ENCODE measurements at places on chromosomes 7 and 10.

DNA sequence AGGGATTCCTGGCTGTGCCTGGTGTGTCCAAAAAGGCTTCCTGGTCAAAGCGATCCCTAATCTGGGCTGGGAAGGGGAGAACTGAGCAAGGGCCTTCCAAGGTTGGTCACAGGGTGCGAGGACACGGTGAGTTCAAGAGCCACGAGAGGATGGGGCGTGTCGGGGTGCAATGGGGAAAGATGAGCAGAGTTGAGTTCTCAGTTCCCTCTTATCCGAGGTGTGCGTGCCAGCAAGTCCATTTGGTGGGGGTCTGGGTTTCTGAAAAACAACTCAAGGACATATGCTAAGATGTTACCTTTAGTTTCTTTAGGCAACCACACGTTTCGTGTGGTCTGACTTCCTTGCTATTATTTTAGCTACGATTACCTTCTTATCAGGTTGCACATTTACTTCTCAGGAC lies 1.3 kb downstream of the ZNF775 start:
- no peak for DNase-seq

GRCh38 chr10:83289373-83289772 lies 849.9 kb upstream of the GHITM start:
- no peak for DNase-seq

- DNase-seq = no peak
Observed at GRCh38 chr10:97612386-97612785, 20.9 kb downstream of the MORN4 start.

- no peak for DNase-seq
Observed at GRCh38 chr10:96509017-96509641, 4.6 kb downstream of the TLL2 start.

DNA sequence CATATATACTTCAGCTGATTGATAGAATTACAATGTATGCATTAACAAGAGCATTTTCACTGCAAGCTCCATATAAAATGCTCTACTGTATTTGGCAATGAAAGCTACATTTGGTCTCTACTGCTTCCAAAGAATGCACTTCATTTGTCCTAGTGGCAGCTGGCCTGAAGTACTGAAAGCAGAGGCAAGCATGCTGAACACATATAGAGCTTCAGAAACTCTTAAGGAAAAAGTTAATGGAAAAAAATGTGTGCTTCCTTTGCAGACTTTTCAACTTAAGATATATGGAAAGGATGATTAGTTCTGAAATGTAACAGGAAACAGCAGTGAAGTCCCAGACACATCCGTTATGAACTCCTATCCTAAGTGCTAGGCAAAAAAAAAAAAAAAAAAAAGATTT lies 537.1 kb upstream of the POM121L12 start:
- DNase-seq = no peak

- DNase-seq = no peak
Observed at GRCh38 chr10:127150136-127150535, 46.3 kb downstream of the INSYN2A start.

GRCh38 chr10:124629415-124629814 lies 114.8 kb downstream of the FAM53B start:
- DNase-seq = no peak

GRCh38 chr10:13515467-13515866 lies 13.3 kb downstream of the BEND7 start:
- DNase-seq = no peak

DNA sequence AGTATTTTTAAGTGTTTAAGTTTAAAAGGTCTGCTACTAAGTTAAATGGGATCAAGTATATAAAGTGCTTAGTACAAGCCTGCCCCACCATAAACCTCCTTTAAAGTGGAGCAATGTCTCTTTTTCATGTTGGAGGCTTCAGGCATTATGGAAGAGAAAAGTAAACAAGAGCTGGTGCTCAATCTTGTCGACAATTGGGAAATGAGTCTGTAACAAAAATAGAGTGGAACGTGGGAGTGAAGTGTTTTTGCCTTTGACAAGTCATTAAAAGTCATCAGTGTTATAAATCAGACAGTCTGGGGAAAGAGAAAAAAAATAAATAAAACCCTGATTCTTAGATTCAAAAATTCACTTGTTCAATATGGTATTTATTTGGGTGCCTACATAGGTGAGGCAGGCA lies 44.7 kb downstream of the DNAJC12 start:
- no peak for DNase-seq

GRCh38 chr10:90051053-90051452 lies 349.7 kb downstream of the KIF20B start:
- no peak for DNase-seq

- DNase-seq = no peak
Observed at GRCh38 chr10:120181154-120181553, 275.9 kb upstream of the PLPP4 start.

- DNase-seq = no peak
Observed at GRCh38 chr10:91391920-91392319, 18.2 kb upstream of the HECTD2 start.

DNA sequence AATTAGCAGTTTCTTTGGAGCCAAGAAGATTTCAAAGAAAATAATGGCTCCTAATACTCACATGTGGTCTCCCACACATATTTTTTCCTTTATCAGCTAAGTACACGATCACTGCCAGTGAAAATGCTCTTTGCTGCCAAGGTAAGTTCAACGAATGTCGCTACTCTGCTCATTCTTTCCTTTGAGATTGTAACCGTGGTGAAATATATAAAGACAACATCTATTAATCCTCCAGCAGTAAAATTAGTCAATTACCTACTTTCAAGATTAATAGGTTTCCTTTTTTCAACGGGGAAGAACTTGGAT lies 672.2 kb downstream of the GATA3 start:
- no peak for DNase-seq

- no peak for DNase-seq
Observed at GRCh38 chr7:128164955-128165670, 76.0 kb upstream of the LEP start.

GRCh38 chr7:4836206-4836661 lies 25.6 kb downstream of the PAPOLB start:
- DNase-seq = no peak

- DNase-seq = no peak
Observed at GRCh38 chr10:71076473-71077142, 135.8 kb upstream of the UNC5B start.

- no peak for DNase-seq
Observed at GRCh38 chr10:69025370-69025896, 36.8 kb downstream of the KIFBP start.

DNA sequence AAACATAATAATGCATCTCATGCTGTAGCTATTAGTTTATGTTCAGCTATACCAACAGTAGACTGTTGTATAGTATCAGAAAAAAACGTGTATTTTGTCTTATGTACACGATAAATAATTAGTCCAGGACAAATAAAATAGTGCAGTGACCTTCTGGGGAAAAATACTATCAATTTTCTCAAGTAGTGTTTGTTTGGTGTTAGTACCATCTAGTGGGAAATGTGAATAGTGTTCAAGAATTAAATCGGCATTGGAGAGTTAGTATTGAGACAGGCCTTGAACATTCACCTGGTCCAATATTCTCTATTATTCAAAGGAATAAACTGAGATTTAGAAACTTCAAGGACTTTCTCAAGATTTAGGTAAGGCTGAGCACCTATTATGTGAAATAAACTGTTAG lies 21.7 kb upstream of the OR2A5 start:
- DNase-seq = no peak

GRCh38 chr10:127679642-127680255 lies 57.2 kb upstream of the FOXI2 start:
- no peak for DNase-seq

- DNase-seq = no peak
Observed at GRCh38 chr10:102230264-102230860, 4.3 kb downstream of the ELOVL3 start.

GRCh38 chr7:91379236-91379635 lies 115.0 kb downstream of the FZD1 start:
- no peak for DNase-seq

DNA sequence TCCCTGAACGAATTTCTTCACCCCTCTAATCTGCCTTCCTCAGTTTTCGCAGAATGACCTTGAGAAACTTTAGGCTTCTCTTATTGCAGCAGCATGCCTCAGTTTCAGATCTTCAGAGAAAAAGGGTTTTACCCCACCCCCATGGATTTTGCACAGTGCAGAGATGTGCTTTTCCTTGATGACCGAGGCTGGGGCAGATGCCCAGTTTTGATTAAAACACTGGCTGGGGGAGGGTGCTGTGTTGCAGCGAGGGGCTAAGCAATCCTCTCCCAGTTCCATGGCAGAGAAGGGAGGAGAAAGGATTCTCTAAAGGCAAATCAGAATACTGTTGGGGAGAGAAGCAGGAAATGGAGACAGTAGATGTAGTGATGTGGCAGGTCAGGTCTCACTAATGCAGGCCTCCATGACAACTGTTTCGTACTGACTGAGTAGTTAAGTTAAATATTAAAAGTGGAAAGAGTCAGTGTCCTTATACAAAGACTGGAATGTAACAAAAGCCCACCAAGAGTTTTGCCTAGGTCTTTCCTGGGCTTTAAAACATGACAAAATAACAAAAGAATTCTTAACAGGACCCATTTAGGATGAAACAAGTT lies 50.8 kb upstream of the PDZD8 start:
- no peak for DNase-seq

DNA sequence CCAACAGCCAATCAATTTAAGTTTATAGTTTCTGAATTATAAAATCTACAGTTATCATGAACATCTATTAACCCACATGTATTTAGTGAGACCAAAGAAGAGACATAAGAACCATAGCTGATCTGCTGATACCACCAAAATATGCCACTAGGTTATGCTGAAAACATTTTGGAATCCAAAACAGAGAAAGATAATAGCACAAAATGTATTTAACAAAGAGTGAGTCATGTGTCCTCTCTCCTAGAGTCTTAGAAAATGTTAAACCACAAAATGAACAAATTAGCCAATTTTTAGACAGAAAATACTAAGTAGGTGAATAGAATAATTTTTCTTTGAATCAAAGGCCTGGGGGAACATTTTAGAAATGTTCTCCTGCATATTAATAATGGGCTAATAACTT lies 527.5 kb downstream of the GPAM start:
- no peak for DNase-seq

DNA sequence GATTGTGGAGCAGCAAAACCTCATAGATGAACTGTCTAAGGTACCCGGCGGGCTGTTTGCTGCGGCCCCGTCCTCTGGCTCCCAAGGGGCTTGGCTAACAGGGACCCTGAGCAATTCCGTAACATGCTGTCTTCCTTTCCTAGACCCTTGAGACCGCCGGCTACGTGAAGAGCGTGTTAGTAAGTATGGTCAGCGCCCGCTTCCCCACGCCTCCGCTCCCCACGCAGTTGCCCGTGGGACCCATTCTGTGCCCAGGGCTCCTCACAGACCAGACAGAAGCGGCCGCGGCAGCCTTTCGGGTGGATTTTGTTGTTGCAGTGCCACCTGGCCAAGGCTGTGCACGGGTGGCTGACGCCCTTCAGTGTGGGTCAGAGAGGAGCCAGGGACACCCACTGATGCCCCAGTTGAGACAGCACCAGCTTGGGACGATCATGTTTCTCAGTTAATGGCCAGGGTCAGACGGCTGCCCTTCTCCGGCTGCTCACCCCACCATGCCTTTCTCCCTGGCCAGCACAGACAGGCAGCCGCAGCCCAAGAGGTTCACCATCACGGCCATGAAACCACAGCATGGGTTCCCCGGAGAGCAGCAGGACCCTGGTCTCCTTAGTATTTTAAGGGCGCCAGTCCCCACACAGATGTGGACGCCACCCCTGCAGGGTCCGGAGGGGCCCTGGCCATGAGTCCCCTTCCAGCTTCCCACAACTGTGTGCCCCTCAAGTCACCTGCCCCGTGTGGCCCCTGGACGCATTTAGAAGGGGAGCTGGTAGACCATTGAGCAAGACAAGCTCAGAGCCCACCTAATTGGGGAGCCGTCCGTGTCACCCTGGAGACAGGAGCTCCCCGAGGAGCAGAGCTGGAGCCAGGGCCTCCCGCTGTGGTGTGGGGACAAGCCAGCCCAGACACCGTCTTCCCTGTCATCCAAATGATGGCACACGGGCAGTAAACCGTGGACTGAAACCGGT lies 49.4 kb upstream of the DPYSL4 start:
- no peak for DNase-seq

DNA sequence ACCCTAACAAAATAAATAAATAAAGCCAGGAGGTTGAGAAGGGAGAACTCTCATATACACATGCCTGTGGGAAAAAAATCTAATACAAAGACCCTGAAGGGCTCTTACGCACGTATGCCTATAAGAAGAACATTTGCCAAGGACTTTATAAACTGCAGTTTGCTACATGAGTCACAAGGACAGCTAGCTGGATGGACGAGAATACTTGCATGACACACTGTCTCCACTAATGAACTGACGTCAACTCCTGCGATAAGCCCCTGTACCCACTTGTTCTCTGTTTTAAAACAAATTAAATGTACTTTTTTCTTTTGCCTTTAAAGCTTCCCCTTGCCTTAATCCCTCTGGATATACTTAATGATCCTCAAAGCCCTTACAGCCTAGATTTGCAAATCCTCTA lies 374.6 kb upstream of the GHITM start:
- no peak for DNase-seq

- no peak for DNase-seq
Observed at GRCh38 chr7:130913639-130914553, 179.9 kb upstream of the KLF14 start.

DNA sequence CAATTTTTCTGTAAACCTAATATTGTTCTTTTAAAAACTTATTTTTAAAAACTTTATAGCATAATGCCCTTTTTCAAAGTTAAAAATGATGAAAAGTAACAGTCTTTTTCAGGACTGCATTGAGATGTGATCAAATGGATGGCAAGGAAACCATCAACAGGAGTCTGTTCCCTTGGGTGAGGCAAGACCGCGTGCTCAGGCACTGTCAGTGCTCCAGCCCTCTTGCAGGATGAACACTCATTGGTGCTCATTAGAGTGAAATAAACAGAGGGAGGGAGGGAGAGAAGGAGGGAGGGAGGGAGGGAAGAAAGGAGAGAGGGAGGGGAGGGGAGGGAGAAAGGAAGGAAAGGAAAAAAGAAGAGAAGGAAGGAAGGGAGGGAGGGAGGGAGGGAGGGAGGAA lies 145.7 kb upstream of the CHST15 start:
- DNase-seq = no peak

DNA sequence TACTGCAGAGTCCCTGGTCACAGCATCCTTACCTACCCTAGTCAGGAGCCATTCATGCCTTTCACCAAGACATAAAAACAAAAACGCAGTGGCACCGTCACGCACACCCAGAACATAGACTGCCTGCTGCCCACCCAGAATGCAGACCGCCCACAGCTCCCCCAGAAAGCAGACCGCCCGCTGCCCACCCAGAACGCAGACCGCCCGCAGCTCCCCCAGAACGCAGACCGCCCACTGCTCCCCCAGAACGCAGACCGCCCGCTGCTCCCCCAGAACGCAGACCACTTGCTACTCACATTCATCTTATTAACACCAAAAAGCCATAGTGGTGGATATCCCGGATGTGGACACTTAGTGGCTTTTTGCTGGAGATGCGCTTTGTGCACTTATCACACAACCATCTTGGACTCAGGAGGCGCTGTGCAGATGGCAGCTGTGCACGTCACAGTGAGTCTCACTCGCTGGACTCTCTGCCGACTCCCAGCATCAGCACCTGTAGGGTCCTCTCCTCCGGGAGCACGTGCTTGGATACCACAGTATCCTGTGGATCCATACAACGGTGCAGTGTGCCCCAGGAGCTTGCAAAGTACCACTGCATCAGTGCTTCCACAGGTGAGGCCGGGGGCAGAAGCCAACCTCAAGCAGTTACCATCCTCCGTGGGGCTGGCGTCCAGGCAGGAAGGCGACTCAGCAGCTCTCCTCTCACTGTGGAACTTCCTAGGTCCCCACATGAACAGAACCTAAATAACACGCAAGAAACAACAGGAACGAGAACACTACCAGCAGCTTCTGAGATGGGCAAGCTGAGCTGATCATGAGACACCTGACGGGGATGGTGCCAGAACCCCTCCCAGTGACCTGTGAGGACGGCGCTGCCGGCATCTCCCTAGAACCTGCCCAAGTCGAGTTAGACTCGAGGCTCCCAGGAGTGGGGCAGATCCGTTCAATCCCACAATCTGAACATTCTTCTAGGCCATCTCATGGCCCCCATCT lies 161.0 kb downstream of the DIP2C start:
- DNase-seq = no peak

All from GDM1 (cell line).